ENCODE measurements at places on chromosomes 2 and 18.

DNA sequence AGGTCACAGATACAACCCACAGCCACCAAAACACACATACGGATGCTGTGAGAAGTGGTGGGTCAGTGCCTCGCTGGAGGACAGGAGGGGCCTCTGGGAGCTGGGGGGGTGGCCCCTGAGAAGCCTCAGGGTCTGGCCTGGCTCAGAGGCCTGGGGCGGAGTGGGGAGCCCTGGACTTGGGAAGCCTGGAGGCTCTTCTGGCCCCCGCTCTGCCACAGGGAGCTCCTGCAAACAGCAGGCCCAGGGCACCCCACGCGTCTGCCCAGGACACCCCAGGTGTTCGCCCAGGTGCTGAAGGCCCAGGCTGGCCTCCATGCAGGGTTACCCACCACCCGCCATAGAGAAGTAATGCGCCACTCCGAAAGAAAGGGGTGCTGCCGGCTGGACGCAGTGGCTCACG lies 25.9 kb downstream of the THAP4 start:
- no peak for DNase-seq

DNA sequence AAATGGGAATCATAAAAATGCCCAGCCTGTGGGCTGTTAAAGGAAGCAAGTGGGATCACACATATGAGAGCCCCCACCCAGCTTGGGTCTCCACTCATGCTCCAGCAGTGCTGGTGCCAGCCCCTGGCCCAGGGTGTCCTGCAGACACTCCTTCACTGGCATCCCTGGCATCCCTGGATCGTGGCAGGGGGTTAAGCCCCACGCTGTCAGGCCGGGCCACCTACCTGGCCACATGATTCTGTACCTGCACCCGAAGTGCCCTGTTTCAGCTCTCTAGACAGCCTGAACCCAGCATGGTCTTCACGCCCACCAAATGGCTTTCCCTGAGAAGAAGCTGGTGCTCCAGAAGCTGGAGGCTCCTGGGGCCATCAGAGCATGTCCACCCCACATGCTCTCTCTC lies 137.4 kb downstream of the INHBB start:
- DNase-seq, result no peak

DNA sequence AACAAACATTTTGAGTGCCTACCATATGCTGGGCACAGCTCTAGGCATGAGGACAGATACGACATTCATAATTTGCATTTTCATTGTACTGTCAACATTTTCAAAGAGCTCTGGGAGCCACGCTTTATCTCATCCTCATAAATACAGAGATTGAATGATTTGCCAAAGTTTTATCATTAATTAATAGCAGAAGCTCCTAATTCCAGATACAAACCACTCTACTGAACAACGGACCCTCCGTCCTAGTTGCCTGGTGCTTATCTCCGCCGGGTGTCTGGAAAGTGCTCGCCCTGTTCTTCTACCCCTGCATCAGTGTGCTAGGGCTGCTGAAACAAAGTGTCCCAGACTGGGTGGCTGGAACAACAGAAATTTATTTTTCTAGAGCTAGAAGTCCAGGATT lies 23.8 kb downstream of the SERTAD2 start:
- no peak for DNase-seq

DNA sequence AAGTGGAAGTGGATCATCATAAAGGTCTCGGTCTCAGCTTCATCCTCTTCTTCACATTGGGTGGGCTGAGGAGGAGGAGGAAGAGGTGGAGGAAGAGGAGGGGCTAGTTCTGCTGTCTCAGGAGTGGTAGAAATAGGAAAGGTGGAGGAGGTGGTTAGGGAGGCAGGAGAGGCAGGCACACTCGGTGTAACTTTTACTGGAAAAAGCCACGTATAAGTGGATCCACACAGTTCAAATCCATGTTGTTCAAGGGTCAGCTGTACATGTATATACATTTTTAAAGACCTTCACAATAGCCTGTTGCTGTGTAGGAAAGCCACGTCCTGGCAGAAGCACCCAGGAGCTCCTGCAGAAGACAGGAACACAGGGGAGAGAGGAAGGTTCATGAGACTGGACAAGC lies 110.3 kb upstream of the RAB12 start:
- DNase-seq, result no peak

GRCh38 chr18:35778850-35779627 lies 193.4 kb upstream of the RMP24 start:
- DNase-seq, result no peak

DNA sequence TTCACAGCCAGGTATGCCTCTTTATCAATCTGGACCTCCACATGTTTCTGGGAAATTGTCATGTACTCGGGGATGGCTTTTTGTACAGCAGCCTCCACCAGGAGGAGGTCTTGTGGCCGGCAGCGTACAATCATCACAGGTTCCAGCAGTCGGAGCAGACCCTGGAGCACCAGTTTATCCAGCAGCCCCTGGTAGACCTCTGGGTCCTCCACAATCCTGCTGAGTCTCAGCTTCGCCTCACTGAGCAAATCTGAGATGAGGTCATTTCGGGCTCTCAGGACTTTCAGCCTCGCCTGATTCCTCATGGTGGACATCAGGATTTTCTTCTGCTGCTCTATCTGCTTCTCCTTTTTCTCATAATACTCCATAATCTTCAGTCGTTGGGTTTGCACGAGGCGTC lies 32.8 kb downstream of the TMEM247 start:
- DNase-seq, result no peak

DNA sequence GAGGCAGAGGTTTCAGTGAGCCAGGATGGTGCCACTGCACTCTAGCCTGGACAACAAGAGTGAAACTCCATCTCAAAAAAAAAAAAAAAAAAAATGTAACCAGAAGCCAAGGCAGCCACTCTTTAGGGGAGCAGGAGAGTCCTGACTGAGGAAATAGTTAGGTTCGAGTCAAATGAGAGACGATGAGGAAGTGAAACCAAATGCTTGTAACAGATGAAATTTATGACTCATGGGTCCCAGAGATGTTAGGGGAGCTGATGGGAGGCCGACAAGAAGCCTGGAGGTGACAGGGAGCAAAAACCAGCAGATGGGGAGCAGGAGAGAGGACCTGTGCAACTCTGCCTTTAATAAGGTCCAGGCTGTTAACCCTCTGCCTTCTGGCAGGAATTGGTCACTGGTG lies 756.1 kb upstream of the DDX18 start:
- no peak for DNase-seq

- DNase-seq, result peak; percentile 10
These were observed at the start of gene ZEB2 for GRCh38 chr2:144519934-144520731. TSS of gene ZEB2 (minus strand) at chr2:144520119. CDS start at chr2:144517350, 2,769 bp downstream.

GRCh38 chr2:146388757-146389156 lies 1456.1 kb upstream of the ACVR2A start:
- no peak for DNase-seq

DNA sequence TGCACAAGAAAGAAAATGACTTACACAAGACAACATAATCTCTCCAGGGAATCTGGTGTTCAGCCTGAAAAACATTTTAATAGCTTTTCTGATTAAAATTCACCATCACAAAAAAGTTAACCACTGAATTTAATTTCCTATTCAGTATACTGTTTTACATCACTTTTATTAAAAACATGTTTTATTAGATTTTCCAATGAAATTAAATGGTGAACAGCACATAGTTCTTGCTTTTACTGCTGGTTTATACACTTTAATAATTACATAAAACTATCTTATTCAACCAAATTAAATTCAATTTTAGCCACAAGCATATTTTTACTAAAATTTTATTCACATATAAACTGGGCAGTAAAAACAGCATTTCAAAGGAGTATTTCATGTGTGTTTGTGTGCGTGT lies 138.3 kb downstream of the NOL4 start:
- no peak for DNase-seq

- DNase-seq, result no peak
These were observed 100.6 kb downstream of the ANTXR1 start for GRCh38 chr2:69113627-69114026.

Data from effector CD4-positive, alpha-beta T cell (primary cell).